ENCODE measurements at places on chromosomes 3 and 15. TPM values are rescaled to one million over a fixed set of nuclear protein-coding genes. Genes with fewer than 3 reads are reported as not detected.

- H3K36me3 ChIP-seq = no peaks in the 10 kb centered on the region
- H3K4me1 ChIP-seq = peaks cover 20% of the 10 kb centered on the region
- DNase-seq = peak; percentile 36
- no peak overlapping the region for H3K4me3 ChIP-seq
- H3K27me3 ChIP-seq = peaks cover 3% of the 10 kb centered on the region
- H3K27ac ChIP-seq = no peak overlapping the region
These were observed 3.3 kb upstream of the ACOX2 start for GRCh38 chr3:58540176-58540858.

- H3K36me3 ChIP-seq = no peaks in the 10 kb centered on the region
- no peaks in the 10 kb centered on the region for H3K4me1 ChIP-seq
- no peak overlapping the region for H3K27ac ChIP-seq
- no peak overlapping the region for H3K4me3 ChIP-seq
- no peaks in the 10 kb centered on the region for H3K27me3 ChIP-seq
- DNase-seq = no peak
These were observed 114.0 kb upstream of the RGMA start for GRCh38 chr15:93203036-93203435.

DNA sequence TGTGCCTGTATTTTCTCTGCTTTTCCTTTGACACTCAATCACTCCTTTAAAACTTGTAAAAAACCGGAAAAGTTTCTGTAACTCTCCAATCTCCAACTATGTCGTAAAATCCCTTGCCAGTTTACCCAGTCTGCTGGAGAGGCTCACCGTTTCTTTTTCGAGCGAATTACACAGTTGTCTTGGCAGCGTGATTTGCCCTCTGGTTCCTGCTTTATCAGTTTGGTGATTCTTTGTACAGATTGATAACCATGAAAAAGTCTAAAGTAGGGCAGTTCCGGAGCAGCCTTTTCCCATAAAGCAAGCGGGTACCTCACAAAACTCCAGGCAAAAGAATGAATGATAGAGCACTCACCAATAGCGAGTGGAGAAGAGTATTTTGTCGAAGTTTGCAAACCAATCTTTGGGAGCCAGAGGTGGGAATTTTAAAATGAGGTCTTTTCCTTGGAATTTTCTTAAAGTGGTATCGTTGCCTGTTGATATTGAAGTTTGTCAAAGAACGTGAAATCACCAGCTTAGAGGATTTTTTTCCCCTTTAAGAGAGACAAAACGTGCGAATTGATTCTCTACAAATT, at the start of gene TTC23:
Gene TTC23 (minus strand): TSS at position 312 of the 572 bp plus-strand sequence. CDS start 20,869 bp downstream, outside the sequence.
- H3K4me3 ChIP-seq = no peak within 1 kb of the TSS
- H3K27me3 ChIP-seq = no peaks in the 10 kb centered on the region
- H3K36me3 ChIP-seq = no peaks in the 10 kb centered on the region
- H3K27ac ChIP-seq = no peak within 1 kb of the TSS
- H3K4me1 ChIP-seq = peaks cover 15% of the 10 kb centered on the region

DNA sequence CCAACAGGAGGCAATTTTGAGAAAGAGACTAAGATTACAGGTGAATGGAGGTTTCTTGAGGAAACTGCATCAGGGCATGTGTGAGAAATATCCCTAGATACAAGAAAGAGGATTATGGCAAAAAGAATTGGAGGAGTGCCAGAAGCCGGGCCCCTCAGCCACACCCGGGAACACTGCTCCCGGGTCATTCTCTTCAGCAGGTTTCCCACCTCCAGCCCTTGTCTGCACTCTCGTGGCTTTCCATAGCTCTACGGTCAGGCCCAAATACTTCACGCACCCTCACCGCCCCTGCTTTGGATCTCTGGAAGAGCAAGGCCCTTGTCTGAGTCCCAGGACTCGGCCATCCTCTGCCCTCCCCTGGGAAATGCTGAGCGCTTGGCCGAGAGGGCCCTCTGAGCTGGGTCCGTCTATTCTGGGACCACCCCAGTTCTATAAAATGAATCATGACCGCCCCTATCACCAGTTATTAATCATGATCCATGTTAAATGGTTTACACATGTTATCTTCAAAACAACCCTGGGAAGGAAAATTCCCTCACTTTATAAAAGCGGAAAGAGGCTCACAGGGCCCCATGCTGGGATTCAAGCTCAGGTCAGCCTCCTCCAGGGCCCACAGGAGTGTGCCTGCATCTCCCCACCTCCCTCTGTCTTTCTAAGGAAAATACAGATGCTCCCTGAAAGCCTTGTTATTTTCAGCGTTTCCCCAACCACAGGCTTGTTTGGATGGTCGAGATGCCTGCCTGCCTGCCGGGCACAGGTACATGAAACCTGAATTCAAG, 38.8 kb upstream of the SPTBN5 start:
- peak overlapping the region; percentile 45 for H3K4me3 ChIP-seq
- peaks cover 68% of the 10 kb centered on the region for H3K4me1 ChIP-seq
- DNase-seq = no peak
- H3K27me3 ChIP-seq = peaks cover 3% of the 10 kb centered on the region
- H3K36me3 ChIP-seq = peaks cover 9% of the 10 kb centered on the region
- peak overlapping the region; percentile 71 for H3K27ac ChIP-seq

The VPS13C gene
- total RNA-seq = 45.8 TPM

GRCh38 chr3:49341996-49342395, 2.1 kb upstream of the USP4 start:
- DNase-seq = no peak
- no peaks in the 10 kb centered on the region for H3K27me3 ChIP-seq
- H3K36me3 ChIP-seq = peaks cover 3% of the 10 kb centered on the region
- H3K4me3 ChIP-seq = no peak overlapping the region
- peaks cover 21% of the 10 kb centered on the region for H3K4me1 ChIP-seq
- no peak overlapping the region for H3K27ac ChIP-seq

- DNase-seq = no peak
- peaks cover 17% of the 10 kb centered on the region for H3K4me1 ChIP-seq
- no peaks in the 10 kb centered on the region for H3K27me3 ChIP-seq
- no peak overlapping the region for H3K27ac ChIP-seq
- no peaks in the 10 kb centered on the region for H3K36me3 ChIP-seq
These were observed 942.4 kb downstream of the FHIT start for GRCh38 chr3:60308808-60309207.

The TRIM42 gene
- not detected for total RNA-seq

- H3K36me3 ChIP-seq = peaks cover 3% of the 10 kb centered on the region
- no peaks in the 10 kb centered on the region for H3K27me3 ChIP-seq
- H3K4me1 ChIP-seq = peaks cover 27% of the 10 kb centered on the region
- DNase-seq = no peak
- no peak overlapping the region for H3K4me3 ChIP-seq
These were observed 41.7 kb upstream of the B3GNT5 start for GRCh38 chr3:183211352-183211751.

DNA sequence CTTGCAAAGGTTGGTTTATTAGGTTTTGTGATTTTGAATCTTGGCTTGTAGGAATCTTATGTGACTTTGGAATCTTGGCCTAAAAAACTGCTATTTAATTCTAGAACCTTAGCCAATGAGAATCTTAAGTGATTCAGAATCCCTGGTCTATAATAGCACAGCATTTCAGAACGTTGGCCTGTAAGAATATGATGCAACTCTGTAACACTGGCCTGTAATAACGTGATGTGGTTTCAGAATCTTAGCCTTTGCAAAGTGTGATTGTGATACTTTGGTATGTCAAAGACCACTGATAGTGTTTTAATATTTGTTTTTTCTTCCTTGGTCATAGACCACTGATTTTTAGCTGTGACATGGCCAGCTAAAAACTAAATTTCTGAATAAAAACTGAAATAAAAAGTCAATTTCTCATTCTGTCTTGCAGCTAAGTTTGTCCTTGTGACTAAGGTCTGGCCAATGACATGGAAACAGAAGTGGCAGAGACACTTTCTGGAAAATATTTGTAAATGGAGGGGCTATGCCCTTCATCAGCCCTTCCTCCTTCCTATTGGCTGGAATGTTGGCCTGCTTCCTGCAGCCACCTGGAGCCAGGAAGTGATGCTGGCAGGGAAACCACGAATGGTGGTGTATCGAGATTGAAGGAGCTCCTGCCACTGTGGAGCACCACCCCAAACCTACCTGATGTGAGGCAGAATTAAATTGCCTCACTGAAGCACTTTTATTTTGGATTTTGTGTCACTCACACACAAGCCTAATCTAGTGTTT, 42.3 kb upstream of the CORO2B start:
- H3K27me3 ChIP-seq = no peaks in the 10 kb centered on the region
- no peaks in the 10 kb centered on the region for H3K36me3 ChIP-seq
- no peak overlapping the region for H3K4me3 ChIP-seq
- no peak overlapping the region for H3K27ac ChIP-seq
- H3K4me1 ChIP-seq = no peaks in the 10 kb centered on the region

The CYP19A1 gene
- 0.95 TPM for total RNA-seq

The TF gene
- total RNA-seq = 18.8 TPM

The ALDH1A3 gene
- total RNA-seq = 13.0 TPM

The CAMK2N2 gene
- 1.9 TPM for total RNA-seq

The CCR9 gene
- not detected for total RNA-seq

- H3K27me3 ChIP-seq = peaks cover 3% of the 10 kb centered on the region
- no peak overlapping the region for H3K27ac ChIP-seq
- peaks cover 15% of the 10 kb centered on the region for H3K36me3 ChIP-seq
- H3K4me1 ChIP-seq = peaks cover 8% of the 10 kb centered on the region
These were observed 3.7 kb downstream of the SENP7 start for GRCh38 chr3:101509281-101509680.

DNA sequence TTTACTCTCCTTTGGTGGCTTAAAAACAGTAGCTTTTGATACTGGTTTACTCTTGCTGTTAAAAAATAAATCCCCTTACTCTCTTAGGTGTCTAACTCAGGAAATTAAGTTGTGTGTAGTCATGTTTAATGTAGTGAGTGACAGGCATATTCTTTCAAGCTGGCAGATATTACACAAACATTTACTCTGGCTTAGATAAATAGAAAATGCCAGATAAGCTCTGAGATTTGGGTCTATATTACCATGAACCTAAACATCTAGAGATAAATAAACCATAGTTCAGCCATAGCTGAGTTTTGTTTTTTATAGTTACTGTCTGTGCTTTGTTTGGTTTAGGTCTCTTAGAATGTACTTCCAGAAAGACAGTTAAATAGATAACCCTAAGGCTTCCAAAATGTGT, 2.4 kb downstream of the SEMA6D start:
- H3K4me1 ChIP-seq = peaks cover 43% of the 10 kb centered on the region
- H3K27me3 ChIP-seq = peaks cover 45% of the 10 kb centered on the region
- H3K36me3 ChIP-seq = no peaks in the 10 kb centered on the region
- H3K4me3 ChIP-seq = peak overlapping the region; percentile 98

GRCh38 chr3:37974121-37975083, 16.2 kb upstream of the VILL start:
- H3K27ac ChIP-seq = peak overlapping the region; percentile 88
- H3K27me3 ChIP-seq = no peaks in the 10 kb centered on the region
- H3K4me1 ChIP-seq = peaks cover 17% of the 10 kb centered on the region
- no peak for DNase-seq
- peaks cover 30% of the 10 kb centered on the region for H3K36me3 ChIP-seq
- peak overlapping the region; percentile 24 for H3K4me3 ChIP-seq

DNA sequence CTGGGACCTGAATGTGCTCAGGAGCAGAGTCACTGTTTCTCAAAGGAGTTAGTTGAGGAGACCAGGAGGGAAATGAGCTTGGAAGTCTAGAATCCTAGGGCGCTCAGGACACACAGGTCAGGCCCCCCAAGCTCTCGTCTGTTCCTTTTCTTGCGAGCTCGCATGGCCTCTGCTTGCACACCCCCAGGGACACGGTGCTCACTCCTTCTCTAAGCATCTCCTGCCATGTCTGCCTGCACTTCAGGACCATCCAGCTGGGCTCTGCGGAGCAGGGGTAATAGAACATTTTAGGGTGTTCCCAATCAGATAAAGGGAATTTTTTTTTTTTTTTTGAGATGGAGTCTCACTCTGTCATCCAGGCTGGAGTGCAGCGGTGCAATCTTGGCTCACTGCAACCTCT, 213.2 kb downstream of the XXYLT1 start:
- no peaks in the 10 kb centered on the region for H3K36me3 ChIP-seq
- no peak for DNase-seq
- H3K4me3 ChIP-seq = no peak overlapping the region
- peaks cover 12% of the 10 kb centered on the region for H3K4me1 ChIP-seq
- H3K27ac ChIP-seq = no peak overlapping the region

GRCh38 chr15:26831951-26832350, 34.9 kb upstream of the GABRA5 start:
- no peaks in the 10 kb centered on the region for H3K36me3 ChIP-seq
- H3K4me3 ChIP-seq = no peak overlapping the region
- no peak overlapping the region for H3K27ac ChIP-seq
- no peak for DNase-seq
- no peaks in the 10 kb centered on the region for H3K27me3 ChIP-seq

The KIF9 gene
- total RNA-seq = 14.8 TPM

DNA sequence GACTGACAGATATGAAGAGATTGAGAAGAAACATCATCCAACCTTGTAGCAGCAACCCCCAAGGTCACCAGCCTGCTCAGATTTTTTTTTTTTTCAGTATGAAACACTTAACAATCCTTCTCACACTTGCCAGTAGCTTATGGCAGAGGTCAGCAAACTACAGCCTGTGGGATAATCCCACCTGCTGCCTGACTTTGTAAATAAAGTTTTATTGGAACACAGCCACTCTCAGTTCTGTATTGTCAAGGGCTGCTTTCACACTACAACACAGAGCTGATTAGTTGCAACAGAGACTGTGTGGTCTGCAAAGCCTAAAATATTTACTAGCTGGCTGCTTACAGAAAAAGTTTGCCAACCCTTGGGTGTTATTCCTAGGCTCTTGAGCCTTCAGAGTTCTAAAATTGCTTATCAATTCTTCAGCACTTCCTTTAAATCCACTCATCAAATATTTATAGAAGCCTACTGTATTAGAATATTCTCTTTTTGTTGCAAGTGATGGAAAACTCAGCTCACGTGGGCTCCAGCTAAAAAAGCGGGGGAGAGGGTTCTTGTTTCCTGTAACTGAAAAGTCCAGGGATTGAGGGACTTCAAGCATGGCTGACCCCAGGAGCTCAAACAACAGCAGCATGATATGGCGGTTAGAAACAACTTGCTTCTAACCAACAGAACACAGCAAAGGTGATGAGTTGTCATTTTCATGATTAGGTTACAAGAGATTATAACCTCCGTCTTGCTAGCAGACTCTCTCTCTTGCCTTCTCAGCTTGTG, 246.1 kb downstream of the SHQ1 start:
- peaks cover 13% of the 10 kb centered on the region for H3K27me3 ChIP-seq
- no peaks in the 10 kb centered on the region for H3K36me3 ChIP-seq

DNA sequence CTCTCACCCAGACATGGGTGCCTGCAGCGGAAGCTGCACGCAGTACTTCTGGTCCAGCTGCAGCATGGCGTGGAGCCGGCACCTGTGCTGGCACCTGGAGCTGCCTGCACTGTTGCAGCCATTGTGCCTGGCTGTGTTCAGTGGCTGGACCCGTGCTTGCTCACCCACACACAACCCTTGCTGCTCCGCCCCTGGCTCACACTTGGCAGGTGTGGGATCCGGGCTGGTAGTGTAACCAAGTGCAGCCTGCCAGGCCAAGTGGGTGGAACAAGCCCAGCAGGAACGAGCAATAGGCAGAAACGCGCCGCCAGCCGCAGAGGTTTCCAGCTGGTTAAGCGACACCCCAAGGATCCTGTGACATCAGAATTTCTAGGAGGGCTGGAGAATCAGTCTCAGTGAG, 11.2 kb upstream of the SCAPER start:
- no peak overlapping the region for H3K4me3 ChIP-seq
- no peaks in the 10 kb centered on the region for H3K4me1 ChIP-seq
- H3K27me3 ChIP-seq = peaks cover 16% of the 10 kb centered on the region
- H3K27ac ChIP-seq = no peak overlapping the region
- no peaks in the 10 kb centered on the region for H3K36me3 ChIP-seq

The RBPMS2 gene
- 19.7 TPM for total RNA-seq

All from type B pancreatic cell (in vitro differentiated cells).